ENCODE measurements at places on chromosomes 1 and 21. TPM values are rescaled to one million over a fixed set of nuclear protein-coding genes. Genes with fewer than 3 reads are reported as not detected.

DNA sequence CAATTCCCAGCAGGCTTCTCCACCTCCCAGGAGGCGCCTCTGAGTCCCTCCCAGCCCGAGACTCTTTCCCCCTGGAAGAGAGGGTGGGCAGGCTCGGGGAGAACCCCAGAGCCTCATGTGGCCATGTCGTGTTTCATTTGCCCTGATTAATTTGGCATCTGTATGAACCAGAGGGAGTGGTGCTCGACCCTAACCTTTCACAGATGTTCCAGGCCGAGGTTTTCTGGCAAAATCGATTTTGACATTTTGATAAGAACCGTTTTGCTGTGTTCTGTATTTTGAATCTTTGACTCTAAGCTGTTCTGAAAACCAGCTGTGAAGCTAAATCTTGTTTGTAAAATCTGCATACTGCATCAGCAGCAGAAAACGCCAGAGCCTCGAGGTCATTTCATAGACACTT, 367.4 kb downstream of the CAMTA1 start:
- DNase-seq: no peak

DNA sequence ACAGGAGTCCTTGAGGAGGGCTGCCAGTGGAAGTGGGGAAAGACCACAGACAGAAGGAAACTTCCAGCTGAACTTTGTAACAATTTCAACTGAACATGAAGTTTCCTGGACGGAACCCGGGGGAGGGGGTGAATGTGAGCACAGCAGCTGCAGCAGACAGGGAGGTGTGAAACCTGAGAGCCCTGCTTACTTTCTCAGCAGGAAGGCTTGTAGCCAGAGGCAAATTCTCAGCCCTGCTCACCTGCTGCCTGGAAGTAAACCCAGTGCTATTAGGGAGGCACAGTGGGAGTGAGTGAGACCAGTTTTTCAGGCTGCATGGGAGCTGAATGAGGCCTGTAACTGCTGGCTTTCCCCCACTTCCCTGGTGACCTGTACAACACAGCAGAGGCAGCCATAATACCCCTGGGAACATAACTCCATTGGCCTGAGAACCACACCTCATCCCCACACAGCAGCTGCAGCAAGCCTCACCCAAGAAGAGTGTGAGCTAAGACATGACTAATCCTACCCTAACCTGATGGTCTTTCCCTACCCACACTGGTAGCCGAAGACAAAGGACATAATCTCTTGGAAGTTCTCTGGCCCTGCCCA, 9.6 kb upstream of the SPRR2F start:
- peak; percentile 95 for DNase-seq

- DNase-seq: peak; percentile 34
These were observed 93.8 kb upstream of the PLPPR4 start for GRCh38 chr1:99170516-99170915.

- DNase-seq: no peak
These were observed 90.1 kb downstream of the PGBD5 start for GRCh38 chr1:230335861-230336522.

The AVPR1B gene
- not detected for total RNA-seq
